ENCODE measurements at places on chromosomes 3 and 15.

- no peak for DNase-seq
These were observed 32.3 kb downstream of the ARRDC4 start for GRCh38 chr15:97992823-97993222.

- no peak for DNase-seq
These were observed 94.6 kb downstream of the THRB start for GRCh38 chr3:24400015-24400414.

DNA sequence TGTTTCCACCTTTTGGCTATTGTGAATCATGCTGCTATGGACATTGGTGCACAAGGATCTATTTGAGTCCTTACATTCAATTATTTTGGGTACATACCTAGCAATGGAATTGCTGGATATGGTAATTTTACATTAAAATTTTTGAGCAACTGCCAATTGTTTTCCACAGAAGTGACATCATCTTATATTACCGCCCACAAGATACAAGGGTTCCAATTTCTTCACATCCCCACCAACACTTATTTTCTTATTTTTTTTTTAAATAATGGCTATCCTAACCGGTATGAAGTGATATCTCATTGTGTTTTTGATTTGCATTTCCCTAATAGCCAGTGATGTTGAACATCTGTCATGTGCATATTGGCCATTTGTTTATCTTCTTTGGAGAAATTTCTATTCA, 22.5 kb upstream of the NPTN start:
- no peak for DNase-seq

DNA sequence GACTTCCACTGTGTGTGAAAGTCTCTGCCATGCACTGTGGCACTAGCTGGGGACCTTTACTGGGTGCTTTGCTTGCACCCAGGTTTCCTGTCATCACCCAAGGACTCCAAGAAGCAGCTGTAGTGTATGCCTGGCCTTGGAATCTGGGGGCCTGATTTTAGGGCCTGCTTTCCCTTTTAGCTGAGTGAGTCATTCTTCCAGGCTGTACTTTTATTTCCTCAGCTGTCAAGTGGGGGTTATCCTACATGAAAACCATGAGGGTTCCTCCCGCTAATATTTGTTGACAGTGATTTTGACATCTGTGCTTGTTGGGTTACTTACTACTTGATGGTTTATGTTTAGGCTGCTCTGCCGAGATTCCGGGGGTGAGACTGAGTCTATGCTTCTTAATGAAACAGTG, 18.5 kb downstream of the GORASP1 start:
- DNase-seq = no peak

- DNase-seq = no peak
These were observed 28.1 kb upstream of the CLDN16 start for GRCh38 chr3:190359813-190360212.

- no peak for DNase-seq
These were observed 130.6 kb downstream of the CCNL1 start for GRCh38 chr3:157029365-157029790.

DNA sequence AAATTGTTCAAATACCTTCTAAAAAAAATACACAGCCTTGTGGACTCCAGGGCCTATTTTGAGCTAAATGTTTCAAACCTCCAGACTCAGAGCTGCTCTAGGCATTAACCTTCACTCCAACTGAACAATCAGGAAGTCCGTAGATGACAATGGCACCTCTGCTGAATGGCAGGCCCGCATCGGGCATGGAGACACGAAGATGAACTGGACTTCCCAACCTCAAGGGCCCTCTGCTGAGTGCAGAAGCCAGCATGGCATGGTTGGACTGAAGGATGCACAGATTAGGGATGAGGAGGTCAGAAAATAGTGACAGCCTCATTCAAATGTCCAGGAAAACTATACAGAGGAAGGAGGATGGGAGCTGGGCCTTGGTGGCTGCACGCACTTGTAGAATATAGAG, 2.2 kb downstream of the FAM174B start:
- no peak for DNase-seq

DNA sequence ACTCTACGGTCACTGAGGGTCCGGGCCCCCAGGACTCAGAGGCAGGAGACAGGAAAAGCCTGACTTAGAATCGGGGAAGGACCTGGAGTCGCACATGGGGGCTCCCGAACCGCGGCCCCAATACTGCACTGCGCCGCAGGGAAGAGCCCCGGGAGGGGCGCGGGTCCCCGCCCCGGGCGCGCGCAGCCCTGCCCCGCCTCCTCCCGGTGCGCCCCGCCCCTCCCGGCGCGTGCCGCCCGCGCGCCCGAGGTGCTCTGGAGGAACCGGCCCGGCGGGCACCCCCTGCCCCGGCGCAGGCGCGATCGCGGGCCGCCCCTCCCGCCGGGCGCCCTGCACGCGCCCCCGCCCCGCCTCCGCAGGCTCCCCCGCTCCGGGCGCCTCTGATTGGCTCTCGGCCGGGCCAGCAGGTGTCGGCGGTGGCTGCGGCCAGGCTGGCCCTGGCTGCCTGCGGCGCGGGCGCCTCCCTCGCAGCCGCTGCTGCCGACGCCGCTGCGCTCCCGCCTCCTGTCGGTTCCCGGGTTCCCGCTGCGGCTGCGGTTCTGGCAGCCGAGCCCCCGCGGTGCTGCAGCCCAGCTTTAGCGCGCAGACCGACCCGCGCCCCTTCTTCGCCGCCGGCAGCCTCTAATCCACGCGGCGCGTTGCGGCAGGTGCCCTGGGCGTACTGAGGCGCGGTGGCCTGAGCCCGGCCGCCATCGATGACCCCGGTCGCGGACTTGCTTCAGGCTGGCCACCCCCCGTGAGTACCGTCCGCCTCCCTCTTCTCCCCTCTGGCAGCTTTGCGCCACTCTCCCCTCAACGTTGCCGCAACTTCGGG, at the start of gene MYRIP:
Gene MYRIP (plus strand): TSS at position 429 of the 814 bp plus-strand sequence. CDS start 91,208 bp downstream, outside the sequence.
- no peak for DNase-seq

DNA sequence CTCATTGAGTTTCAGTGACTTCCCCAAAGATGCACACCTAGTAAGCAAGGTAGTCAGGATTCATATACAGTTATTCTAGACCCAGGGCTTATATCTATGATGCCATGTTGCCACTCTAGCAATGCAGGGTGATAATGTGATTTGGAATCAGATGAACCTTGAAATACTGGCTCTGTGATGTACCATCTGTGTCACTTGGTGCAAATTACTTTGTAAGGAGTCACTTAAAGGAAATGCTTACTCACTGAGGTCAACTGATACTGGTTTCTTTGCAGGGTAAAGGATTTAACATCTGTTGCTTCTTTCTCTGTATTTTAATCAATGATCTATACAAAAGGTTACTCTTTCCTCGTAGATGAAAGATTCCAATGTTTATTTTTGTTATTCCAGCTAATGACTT, 10.8 kb downstream of the ASB14 start:
- no peak for DNase-seq

DNA sequence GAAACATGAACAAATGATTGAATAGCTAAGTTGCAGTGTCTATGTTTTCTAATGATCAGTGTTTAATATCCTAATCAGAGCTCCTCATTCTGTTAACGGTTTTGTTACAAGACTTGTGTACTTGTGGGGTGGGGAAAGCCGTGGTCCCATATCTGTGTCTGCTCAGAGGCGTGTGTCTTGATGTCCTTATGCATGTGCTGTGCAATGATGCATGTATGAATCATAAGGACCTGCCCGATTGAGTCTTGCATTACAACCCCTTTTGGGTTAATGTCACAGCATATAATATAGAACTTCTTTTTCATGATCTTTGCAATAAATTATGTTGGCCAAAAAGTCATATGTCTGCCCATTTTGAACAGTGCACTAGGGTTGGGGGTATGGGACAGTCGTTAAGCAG, 233.4 kb downstream of the ITPR1 start:
- no peak for DNase-seq

GRCh38 chr3:130857336-130858026, 36.4 kb upstream of the ATP2C1 start:
- DNase-seq = no peak

GRCh38 chr3:32448686-32449474, 53.8 kb downstream of the CMTM6 start:
- no peak for DNase-seq

- DNase-seq = no peak
These were observed 41.3 kb downstream of the TMED3 start for GRCh38 chr15:79352206-79352605.

GRCh38 chr3:123768480-123769355, 115.4 kb downstream of the MYLK start:
- no peak for DNase-seq

GRCh38 chr3:168796339-168796738, 700.6 kb upstream of the GOLIM4 start:
- DNase-seq = no peak

GRCh38 chr3:193982258-193982659, 153.7 kb upstream of the HES1 start:
- DNase-seq = no peak

DNA sequence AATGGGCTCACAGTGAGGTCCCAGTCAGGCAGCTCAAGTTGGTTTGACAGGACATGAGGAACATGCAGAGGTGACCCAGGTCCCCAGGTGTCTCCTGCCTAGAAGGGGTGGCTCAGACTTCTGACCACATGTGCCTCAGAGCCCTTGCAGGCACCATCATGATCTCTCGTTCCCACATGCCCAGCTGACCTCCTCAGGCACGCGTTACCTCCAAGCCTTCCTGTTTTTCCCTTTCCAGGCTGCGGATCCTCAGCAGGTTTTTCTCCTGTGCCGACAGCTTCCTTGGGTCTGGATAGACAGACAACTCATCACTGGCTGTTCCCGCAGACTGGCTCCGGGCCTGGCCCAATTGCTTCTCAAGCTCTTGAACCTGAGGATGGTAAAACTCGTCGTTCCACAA, 30.4 kb downstream of the CCDC13 start:
- DNase-seq = no peak

- no peak for DNase-seq
These were observed 274.1 kb downstream of the OTOL1 start for GRCh38 chr3:161770484-161771386.

DNA sequence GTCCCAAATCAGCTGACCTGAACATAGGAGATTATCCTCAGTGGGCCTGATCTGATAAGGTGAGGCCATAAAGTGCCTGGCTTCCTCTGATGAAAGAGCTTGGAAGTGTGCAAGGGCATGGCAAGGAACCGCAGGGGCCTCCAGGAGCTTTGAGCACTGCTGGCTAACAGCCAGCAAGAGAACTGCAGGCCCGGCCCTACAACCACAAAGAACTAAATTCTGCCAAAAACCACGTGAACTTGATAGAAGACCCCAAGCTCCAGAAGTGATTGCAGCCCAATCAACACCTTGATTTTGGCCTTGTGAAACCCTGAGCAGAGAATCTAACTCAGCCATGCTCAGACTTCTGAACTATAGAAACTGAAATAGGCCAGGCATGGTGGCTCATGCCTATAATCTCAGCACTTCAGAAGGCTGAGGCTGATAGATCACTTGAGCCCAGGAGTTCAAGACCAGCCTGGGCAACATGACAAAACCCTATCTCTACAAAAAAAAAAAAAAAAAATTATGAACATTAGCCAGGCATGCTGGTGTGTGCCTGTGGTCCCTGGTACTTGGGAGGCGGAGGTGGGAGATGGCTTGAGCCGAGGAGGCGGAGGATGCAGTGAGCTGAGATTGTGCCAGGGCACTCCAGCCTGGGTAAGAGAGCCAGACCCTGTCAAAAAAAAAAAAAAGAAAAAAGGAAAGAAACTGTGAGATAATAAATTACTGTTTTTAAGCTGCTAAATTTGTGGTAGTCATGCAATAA, 7.7 kb upstream of the DIS3L start:
- DNase-seq = no peak

Measured in activated CD8-positive, alpha-beta memory T cell treated with anti-CD3 and anti-CD28 coated beads for 1 hour (primary cell).